ENCODE measurements at places on chromosomes 16 and 17. TPM values are rescaled to one million over a fixed set of nuclear protein-coding genes. Genes with fewer than 3 reads are reported as not detected.

DNA sequence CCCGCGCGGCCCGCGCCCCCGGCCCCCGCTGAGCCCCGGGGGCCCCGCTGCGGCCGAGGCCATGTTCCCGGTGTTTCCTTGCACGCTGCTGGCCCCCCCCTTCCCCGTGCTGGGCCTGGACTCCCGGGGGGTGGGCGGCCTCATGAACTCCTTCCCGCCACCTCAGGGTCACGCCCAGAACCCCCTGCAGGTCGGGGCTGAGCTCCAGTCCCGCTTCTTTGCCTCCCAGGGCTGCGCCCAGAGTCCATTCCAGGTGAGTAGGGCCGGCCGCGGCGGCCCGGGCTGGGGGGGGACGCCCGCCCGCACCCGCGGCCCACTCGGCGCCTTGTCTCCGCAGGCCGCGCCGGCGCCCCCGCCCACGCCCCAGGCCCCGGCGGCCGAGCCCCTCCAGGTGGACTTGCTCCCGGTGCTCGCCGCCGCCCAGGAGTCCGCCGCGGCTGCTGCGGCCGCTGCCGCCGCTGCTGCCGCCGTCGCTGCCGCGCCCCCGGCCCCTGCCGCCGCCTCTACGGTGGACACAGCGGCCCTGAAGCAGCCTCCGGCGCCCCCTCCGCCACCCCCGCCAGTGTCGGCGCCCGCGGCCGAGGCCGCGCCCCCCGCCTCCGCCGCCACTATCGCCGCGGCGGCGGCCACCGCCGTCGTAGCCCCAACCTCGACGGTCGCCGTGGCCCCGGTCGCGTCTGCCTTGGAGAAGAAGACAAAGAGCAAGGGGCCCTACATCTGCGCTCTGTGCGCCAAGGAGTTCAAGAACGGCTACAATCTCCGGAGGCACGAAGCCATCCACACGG lies 504 bp downstream of the MAZ start:
- H3K27ac ChIP-seq = peak overlapping the region; percentile 92
- peak overlapping the region; percentile 75 for H3K4me3 ChIP-seq
- H3K27me3 ChIP-seq = no peaks in the 10 kb centered on the region
- H3K36me3 ChIP-seq = peaks cover 9% of the 10 kb centered on the region
- H3K4me1 ChIP-seq = peaks cover 51% of the 10 kb centered on the region

DNA sequence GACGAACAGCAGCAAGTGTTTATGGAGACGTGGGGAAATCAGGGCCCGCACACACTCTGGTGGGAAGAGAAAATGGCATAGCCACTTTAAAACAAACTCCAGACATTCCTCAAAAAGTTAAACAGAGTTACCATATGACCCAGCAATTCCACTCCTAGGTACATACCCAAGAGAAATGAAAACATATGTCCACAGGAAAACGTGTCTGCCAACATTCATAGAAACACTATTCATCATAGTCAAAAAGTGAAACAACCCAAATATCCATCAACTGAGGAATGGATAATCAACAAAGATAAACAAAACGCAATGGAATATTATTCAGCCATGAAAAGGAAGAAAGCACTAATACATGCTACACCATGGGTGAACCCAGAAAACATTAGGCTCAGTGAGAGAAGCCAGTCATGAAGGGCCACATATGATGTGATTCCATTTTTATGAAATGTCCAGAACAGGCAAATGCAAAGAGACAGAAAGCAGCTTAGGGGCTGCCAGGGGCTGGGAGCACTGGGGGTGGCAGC lies 32.8 kb downstream of the ADCY9 start:
- H3K4me1 ChIP-seq = peaks cover 13% of the 10 kb centered on the region
- no peak for DNase-seq
- H3K36me3 ChIP-seq = no peaks in the 10 kb centered on the region
- H3K4me3 ChIP-seq = no peak overlapping the region

GRCh38 chr16:27526180-27526579 lies 23.5 kb downstream of the GTF3C1 start:
- peaks cover 50% of the 10 kb centered on the region for H3K36me3 ChIP-seq
- H3K27ac ChIP-seq = no peak overlapping the region
- peaks cover 3% of the 10 kb centered on the region for H3K4me1 ChIP-seq
- H3K4me3 ChIP-seq = no peak overlapping the region

- no peak overlapping the region for H3K27ac ChIP-seq
- no peak for DNase-seq
- H3K27me3 ChIP-seq = no peaks in the 10 kb centered on the region
- peaks cover 13% of the 10 kb centered on the region for H3K4me1 ChIP-seq
Observed at GRCh38 chr17:79115487-79115886, 40.9 kb downstream of the ENGASE start.

DNA sequence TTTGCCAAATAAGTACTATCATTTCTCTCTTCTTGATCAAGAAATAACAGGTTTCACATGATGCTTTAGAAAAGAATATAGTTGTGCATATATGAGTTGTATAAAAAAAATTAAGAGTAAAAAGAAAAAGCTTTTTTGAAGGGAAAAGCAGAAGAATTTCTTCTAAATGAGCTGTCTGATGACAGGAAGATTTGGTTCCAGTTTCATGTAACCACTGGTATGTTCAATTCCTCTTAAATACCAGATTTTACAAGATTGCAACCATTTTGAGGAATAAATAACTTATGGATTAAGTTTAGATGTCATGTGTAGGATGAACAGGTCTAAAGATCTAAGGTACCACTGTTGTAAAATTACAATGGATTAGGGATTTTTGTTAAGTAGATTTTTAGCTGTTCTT lies 45.0 kb downstream of the VMP1 start:
- H3K36me3 ChIP-seq = no peaks in the 10 kb centered on the region
- H3K4me3 ChIP-seq = no peak overlapping the region
- H3K27ac ChIP-seq = no peak overlapping the region
- H3K4me1 ChIP-seq = peaks cover 39% of the 10 kb centered on the region
- H3K27me3 ChIP-seq = no peaks in the 10 kb centered on the region

GRCh38 chr17:45908460-45908859 lies 14.1 kb downstream of the MAPT start:
- no peaks in the 10 kb centered on the region for H3K27me3 ChIP-seq
- no peaks in the 10 kb centered on the region for H3K36me3 ChIP-seq
- no peaks in the 10 kb centered on the region for H3K4me1 ChIP-seq

DNA sequence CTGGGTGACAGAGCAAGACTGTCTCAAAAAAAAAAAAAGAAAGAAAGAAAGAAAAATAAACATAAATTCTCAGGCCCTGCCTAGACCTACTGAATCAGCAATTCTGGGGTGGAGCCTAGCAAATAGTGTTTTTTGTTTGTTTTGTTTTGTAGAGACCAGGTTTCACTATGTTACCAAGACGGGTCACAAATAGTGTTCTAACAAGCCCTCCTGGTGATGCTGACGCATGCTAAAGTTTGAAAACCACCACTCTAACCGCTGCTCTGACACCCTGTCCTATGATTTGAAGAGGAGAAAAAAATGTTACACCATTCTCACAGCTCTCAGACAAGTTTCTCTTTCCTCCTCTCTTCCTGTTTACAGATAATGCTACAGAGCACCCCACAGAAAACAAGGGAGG lies 1.5 kb downstream of the MRPL10 start:
- H3K4me3 ChIP-seq = no peak overlapping the region
- peaks cover 18% of the 10 kb centered on the region for H3K4me1 ChIP-seq
- DNase-seq = no peak
- no peak overlapping the region for H3K27ac ChIP-seq
- H3K27me3 ChIP-seq = no peaks in the 10 kb centered on the region
- H3K36me3 ChIP-seq = peaks cover 27% of the 10 kb centered on the region

The CCL5 gene
- 7.1 TPM for total RNA-seq

All from thoracic aorta (tissue), 2 donors.